Hepatocyte (in vitro differentiated cells): ENCODE measurements at places on chromosomes 5 and 9. TPM values are rescaled to one million over a fixed set of nuclear protein-coding genes. Genes with fewer than 3 reads are reported as not detected.

The IFNA21 gene
- not detected in 2 replicates for polyA plus RNA-seq

The PDE6A gene
- 3.7 and 3.9 TPM in 2 replicates for polyA plus RNA-seq

The HCN1 gene
- 0.09 TPM in 1 of 2 replicates, not detected in the other for polyA plus RNA-seq

DNA sequence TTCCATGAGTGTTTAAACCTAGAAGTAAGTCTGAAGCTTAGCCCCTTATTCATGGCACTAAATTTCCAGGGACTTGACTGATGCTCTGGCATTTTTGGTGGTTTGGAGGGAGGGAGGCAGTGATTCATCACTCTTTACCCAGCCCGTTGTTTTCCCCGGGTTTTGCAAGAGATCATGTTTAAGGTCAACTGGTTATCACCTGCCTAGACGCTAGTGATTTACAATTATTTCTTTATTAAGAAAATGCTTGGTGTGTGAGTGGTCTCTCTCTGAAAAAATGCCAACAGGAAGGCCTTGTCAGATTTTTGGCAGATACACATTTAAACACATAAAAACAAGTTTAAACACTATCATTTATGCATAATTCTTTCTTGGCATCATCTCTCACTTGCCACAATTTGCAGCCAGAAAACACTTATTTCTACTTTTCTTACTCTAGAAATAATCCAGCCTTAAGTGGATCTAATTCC lies 737.9 kb upstream of the ZNF608 start:
- H3K27me3 ChIP-seq = no peaks in the 10 kb centered on the region
- peaks cover 26% of the 10 kb centered on the region for H3K4me1 ChIP-seq
- peak overlapping the region; percentile 78 for H3K27ac ChIP-seq
- peak; percentile 19 for DNase-seq
- no peaks in the 10 kb centered on the region for H3K36me3 ChIP-seq

The DOCK8 gene
- polyA plus RNA-seq = 3.0 and 6.5 TPM in 2 replicates

DNA sequence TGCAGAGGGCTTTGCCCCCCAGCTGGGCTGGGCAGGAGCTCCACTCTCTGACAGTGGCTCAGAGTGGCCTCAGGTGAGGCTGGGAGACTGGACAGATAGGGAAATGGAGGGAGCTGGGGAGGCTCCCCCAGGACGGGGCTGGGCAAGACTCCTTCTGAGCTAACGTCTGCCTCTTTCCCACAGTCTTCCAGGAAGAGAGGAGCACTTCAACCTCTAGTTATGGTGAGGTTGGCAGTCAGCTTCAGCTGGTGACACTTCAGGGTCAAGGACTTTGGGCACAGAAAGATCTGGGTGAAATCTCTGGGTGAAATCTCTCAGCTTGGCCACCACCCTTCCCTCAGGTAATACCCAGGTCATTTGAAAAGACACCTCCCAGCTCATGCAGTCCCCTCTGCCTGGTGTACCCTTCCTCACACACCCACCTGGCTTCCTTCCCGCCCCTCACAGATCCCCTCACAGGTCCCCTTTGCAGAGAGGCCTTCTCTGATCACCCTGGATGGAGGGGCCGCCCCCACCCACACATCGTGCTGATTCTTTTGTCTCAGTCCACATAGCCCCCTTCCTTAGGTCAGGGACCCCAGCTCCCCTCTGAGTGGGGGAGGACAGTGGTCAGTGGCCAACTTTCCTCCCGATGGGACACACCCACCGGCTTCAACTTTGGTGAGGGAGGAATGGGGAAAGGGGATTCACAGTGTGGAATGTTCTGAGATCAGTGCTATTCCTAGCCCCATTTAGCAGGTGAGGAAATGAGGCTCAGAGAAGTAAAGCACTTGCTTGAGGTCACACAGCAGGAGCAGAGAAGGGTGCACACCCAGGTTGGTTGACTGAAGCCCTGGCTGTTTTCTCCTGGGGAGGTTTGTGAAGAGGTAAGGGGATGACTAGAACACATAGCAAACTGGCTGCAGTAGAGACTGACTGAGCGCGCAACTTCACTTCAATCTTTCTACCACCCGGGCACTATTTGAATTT lies 15.8 kb upstream of the NEURL1B start:
- no peaks in the 10 kb centered on the region for H3K4me1 ChIP-seq
- no peak overlapping the region for H3K27ac ChIP-seq
- DNase-seq = no peak
